Stimulated activated CD8-positive, alpha-beta memory T cell treated with anti-CD3 and anti-CD28 coated beads, Interleukin-2, amount 100 ng/mL, for 48 hours (primary cell): ENCODE measurements at places on chromosomes 3 and 15.

DNA sequence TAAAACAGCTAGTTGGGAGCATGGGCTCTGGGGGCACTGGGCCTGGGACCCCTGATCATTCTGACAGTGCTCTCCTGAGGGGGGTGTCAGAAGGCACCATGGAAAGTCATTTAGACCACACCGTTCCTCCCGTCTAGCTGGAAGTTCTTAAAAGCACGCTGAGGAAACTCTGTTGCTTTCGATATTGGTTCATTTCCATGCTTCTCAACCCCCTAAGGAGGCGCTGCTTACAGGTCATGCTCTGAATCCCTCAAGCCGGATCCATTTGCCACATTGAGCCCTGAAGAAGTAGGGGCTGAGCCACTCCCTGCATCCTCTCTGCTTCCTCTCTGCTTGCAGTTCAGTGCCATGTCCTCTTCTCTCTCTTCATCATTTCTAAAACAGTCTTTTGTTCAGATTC lies 187.2 kb downstream of the CACNA2D3 start:
- no peak for DNase-seq

DNA sequence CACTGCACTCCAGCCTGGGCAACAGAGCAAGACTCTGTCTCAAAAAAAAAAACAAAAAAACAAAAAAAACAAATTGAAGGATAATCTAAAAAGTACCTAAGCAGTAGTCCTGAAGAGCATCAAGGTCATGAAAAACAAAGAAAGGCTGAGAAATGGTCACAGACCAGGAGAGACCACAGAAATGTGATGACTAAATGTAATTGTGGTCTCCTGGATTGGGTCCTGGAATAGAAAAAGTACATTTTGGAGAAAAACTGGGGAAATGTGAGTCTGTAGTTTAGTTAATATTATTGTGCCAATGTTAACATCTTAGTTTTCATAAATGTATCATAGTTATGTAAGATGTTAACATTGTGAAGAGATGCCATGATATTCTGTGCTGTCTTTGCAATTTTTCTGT lies 267.5 kb upstream of the NR2E3 start:
- no peak for DNase-seq

- no peak for DNase-seq
Observed at GRCh38 chr15:74868059-74868458, 5.1 kb downstream of the SCAMP2 start.

DNA sequence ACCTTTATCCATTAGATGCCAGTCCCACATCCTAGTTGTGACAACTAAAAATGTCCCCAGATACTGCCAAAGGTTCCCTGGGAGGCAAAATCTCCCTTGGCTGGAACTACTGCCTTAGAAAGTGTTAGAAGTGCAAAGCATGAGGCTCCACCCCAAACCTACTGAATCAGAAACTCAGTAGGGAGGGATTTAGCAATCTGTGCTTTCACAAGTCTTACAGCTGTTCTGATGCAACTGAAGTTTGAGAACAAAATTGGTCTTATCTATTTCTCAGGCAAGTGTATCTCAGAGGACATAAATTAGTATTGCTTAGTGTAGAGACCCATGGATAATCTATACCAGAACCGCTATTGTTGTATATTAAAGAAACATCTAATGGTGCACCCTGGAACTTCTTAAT lies 70.2 kb downstream of the CLDN1 start:
- DNase-seq = no peak

GRCh38 chr3:21013566-21013965 lies 737.4 kb downstream of the ZNF385D start:
- no peak for DNase-seq

GRCh38 chr15:94004697-94005096 lies 226.7 kb upstream of the MCTP2 start:
- DNase-seq = no peak

GRCh38 chr15:99589801-99590200 lies 24.0 kb downstream of the MEF2A start:
- DNase-seq = no peak

DNA sequence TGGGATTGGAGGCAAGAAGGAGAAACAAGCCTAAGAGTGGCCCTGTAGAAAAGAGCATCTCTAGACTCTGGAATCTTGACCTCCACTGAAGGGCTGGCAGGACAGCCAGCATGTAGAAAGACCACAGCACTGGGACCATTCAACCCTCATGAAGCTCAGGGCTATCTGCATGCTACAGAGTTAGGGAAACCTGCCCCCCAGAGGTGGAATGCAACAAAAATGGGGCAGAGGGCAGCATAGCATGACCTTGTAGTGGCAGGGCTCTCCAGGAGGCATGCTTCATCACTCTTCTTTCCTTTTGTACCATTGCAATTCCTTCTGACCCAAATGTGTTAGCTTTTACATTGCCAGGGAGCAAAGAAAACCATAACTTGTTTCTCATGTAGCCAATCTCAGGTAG lies 445.4 kb downstream of the EPHB1 start:
- no peak for DNase-seq

DNA sequence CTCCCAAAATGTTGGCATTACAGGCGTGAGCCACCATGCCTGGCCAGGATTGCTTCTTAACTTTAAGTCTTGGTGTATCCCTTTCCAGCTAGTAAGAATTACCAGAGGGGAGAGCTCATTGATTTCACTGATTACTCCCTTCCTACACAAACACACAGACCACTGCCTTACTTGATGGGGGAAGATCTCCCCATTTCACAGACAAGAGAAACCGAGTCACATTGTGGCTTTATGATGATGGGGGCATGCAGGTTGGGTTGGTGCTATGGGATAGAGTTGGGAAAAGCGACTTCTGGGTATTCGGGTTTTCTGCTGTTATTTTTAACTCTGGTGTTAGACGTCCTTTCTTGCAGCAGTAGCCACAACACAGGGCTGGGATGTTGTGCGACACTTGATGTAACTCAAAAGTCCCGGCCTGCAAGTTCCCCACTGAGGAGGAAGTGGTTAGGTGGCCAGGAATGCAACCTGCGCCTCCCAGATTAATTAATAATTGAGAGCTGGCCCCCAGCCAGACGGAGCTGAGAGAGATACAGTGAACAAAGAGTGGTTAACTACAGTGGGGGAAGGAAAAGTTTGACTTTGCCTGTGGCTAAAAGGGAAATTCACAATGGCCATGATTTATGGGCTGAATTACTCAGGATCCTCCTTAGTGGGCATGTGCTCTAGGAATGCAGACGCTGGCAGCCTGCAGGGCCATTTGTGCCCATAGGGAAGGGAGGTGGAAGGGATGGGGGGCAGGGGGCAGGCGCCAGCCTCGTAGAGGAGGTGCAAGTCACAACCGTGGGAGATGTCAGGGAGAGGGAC lies 63.6 kb downstream of the SMAD6 start:
- no peak for DNase-seq

DNA sequence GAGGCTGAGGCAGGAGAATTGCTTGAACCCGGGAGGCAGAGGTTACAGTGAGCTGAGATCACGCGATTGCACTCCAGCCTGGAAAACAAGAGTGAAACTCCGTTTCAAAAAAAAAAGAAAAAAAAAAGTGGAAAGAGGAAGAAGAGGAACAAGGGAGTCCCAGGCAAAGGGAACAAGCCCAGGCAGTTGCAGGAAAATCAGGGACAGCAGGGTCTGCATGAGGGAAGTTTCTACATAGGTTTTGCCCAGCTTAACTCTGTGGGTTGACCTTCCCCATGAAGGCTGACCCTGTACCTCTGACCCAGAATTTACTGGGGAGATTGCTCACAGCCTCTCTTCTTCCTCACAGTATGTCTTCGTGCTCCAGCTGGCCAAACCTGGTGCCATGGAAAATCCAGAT lies 12.3 kb downstream of the RBP1 start:
- DNase-seq = no peak

DNA sequence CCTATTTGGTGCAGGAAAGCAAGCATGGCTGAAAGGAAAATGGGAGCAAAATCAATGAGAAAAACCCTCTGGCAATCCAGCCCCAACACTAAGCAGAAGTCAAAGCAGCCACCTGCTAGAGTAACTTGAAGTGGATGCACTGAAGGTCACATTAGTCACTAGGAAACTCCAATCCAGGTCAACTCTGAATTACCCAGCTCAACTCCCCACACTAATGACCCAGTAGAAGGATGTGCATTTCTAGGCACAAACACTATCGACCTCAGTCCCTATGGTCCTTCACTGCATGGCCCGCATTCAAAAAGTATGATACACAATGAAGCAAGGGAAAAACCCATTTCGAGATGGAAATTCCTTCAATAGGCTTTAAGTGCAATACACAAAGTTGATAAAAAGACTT lies 80.6 kb downstream of the RAD18 start:
- no peak for DNase-seq

GRCh38 chr3:193157051-193157450 lies 84.0 kb upstream of the PLAAT1 start:
- DNase-seq = no peak
